CD4-positive, alpha-beta T cell (primary cell): ENCODE measurements at places on chromosomes 1 and 21.

DNA sequence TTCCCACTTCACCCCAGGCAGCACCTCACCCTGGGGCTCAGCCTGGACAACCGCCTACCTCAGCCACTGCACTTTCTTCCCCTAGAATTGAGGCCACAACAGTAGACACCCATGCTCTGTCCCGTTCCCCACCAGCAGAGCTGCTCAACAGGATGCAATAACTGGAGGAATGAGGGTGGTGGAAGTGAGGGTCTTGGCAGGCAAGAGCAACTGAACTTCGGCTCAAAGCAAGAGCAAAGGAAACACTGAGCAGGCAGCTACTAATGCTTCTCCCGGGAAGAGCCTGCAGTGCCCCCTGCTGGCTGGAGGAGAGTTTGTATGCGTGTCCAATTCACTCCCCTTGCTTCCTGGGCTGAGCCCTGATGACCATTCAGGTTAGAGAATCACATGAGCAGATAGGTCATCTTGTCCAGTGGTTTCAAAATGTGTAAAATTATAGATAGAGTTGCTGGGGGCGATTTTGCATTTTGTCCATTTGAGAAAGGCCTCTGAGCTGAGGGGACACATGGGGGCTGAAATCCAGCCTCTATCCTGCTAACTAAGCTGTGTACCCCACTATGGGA is 13.9 kb downstream of the NT5C1A start:
- DNase-seq: peak; percentile 37

DNA sequence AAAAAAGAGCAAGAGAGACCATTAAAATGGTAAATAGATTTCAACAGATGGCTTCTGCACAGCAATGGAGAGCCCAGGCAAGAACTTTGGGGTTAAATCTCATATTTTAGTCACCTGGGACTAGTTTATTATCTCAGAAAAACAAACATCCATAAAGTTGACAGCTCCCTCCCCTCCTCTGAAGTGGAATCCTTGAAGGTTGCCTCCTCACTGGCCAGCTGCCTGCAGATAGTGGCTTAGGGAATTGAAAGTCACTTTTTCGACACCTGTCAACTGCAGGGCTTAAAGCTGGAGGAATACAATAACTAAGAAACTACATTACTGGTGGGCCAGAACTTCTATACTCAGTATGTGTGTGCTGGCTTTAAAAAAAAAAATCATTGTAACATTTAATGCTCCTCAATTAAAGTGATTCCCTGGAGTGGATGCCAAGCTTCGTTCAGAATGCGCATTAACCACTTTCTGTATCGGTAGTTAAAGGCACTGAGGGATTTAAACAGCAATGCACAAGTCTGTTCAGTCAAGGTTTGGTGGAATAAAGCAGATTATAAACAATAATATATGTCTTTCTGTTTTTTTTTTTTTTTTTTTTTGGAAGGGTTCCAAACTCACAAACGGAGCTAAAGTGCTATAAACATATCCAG is 52.5 kb downstream of the LHX4 start:
- no peak for DNase-seq

DNA sequence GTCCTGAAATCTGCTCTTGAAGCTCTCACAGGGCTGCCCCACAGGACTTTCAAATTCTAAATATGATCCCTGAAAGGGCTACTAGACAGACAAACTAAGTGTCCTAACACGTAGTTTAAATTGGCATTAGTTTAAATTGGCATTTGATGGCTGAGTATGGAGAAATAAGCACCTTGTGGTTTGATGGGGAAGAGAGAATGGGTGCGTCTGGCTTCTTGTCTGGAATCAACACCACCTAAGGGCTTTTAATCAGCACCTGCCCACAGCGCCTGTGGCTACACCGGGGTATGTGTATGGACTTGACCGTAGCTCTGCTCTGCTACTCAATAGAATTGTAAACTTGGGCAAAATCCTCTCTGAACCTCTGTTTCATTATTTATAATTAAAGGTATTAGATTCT is 5.7 kb upstream of the LAMB3 start:
- DNase-seq: no peak

DNA sequence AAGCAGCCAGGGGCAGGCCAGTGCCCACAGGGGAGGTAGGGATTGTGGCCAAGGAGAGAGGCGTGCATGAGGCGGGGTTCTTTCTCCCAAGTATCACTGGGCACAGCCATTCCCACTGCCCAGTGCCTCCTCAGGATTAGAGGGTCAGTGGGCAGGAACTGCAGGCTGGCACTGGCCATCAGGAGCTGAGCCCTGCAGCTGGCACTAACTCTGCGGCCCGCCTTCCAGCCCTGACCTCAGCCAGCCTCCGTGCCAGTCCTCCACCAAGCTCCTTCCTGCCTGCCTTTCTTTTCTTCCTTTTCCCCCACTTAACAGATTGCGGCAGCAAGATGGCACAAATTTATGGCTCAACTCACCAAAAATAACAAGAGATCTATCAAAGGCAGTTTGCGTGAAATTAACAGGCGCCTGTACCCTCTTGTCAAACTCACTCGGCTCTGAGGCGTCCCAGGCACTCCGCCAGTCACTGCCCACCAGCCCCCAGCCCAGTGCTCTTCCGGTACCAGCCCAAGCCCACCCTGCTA is 11.1 kb downstream of the ADGRB2 start:
- no peak for DNase-seq

- peak; percentile 76 for DNase-seq
Measured at GRCh38 chr1:155086128-155086741, 7.6 kb downstream of the EFNA3 start.

DNA sequence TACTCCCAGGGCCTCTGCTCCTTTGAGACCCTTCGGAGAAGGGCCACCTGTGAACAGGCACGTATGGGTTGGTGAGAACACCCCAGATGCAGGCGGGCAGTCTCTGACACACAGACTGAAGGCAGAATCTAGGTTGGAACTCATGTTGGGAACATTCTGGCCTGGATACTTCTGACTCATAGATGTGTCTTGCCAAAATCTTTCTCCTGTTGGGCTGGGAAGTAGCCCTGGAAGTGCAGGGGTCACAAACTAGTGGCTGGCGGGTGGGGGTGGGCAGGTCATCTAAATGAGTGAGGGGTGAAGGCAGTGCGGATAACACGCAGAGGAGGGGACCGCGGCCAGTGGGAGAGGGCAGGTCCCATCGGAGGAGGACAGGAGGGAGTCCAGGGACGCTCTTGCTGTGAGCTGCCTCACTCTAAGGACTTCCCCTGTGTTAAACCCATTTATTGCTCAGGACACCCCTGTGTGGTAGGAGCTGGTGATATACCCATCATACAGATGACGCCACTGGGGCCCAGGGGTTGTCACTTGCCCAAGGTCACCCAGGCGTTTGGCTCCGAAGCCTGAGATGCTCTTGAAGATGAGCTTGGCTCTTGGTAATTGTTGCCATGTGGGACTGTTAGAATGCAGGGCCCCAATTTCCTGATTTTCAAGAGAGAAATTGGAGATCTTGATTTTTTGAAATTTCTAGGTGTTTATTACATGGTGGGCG is 181.0 kb downstream of the PTPRU start:
- no peak for DNase-seq

GRCh38 chr1:226491093-226491850 is 57.3 kb upstream of the STUM start:
- DNase-seq: no peak
